ENCODE measurements at places on chromosomes 1 and 21.

GRCh38 chr1:156262461-156263287, 14.8 kb upstream of the PAQR6 start:
- no peak for DNase-seq

DNA sequence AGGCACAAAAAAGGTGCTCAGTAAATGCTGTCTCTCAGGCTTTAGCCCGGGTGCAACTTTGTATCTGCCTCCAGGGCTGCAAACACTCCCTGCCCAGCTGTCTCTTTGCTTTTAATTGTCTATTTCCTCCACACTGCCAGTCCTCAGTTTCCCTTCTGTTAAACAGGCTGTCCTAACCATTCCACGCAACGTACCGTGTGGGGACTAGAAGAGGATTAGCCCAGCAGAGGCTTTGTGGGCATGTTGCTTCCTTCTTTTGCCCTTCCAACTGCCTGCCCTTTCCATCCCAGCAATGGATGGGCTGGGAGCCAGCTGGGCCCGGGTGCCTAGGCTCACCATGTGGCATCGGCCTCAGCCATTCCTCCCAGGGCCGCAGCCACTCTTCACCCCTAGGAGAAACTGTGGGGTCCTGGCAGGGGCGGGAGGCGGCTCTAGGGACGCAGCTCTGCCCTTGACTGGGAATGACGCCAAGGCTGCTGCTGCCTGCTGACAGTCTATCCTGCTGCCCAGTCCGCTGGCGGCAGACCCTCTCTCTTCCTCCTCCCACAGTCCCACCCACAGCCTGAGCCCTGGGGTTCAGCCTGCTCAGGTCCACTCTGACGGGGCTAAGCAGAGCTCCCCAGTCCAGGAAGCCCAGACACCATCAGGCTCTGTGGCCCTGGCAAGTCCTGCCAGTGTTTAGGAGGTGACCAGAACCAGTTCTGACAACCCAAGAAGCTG, 40.6 kb upstream of the LRP8 start:
- DNase-seq: no peak

DNA sequence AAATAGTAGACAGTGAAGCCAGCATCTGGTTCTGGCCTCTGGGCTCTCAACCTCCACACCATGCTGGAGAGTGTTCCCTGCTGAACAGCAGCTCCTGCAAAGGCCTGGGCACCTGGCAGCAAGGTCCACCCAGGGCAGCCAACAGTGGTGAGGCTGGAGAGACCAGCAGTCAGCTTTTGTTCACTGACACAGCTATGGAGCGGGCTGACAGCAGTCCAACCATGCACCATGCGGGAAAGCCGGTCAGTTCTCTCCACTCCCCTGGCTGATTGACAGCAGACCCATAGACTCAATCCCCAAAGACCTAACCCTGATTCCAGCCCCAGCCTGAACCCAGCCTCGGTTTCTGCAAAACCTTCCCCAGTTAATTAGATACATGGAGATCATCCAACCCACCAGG, 49.0 kb downstream of the KLHDC7A start:
- no peak for DNase-seq

GRCh38 chr1:151756291-151756690, 7.0 kb downstream of the MRPL9 start:
- DNase-seq: no peak

GRCh38 chr1:181349512-181349911, 133.8 kb upstream of the CACNA1E start:
- DNase-seq: no peak

DNA sequence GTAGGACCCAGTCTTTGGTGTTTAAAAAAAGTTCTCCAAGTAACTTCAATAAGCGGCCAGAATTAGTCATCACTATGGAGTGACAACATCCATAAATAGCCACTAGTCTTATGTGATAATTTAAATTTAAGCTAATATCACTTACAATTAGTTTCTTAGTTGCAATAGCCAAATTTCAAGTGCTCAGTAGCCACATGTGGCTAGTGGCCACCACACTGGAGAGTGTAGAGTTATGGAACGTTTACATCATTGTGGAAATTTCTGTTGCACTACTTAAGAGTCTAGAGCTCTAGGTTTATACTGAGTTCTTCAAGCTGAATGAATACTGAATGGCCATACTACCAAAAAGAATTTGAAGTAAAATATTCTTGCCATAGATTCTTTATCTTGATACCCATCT, 121.1 kb downstream of the RUNX1 start:
- no peak for DNase-seq

GRCh38 chr1:231139125-231139649, 22.7 kb upstream of the TRIM67 start:
- no peak for DNase-seq

- DNase-seq: no peak
Measured at GRCh38 chr1:208757846-208758245, 513.7 kb upstream of the PLXNA2 start.

- DNase-seq: no peak
Measured at GRCh38 chr21:44402323-44403105, 49.1 kb downstream of the TRPM2 start.

- DNase-seq: no peak
Measured at GRCh38 chr21:32351428-32351827, 41.4 kb downstream of the URB1 start.

DNA sequence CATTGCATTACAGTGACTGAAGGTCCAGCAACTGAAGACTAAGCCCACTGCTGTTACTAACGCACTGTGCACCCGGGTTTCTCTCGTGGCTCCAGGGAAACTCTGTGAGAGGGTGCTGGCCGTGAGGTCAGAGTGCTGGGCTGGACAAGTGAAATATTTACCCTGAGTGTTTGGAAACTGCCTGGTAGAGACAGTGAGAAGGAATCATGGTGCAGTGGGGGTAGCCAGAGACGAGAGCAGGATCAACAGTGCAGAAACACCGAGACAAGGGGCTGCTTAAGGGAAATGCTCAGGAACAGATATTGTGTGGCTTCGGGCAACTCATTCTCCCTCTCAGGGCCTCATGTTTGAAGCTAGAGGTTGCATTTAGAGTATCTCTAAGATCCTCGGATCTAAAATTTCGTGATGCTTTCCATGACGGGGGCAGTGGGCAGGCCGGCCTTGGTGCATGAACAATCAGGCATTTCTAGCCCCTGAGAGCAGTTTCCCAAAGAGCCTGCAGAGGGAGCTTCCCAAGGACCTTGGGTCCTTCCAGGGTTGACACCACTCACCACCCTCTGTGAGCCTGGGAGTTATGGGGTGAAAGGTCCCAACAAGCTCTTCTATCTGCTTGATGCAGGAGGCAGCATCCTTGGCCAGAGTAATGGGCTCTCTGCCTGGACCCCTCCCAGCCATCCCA, 9.7 kb downstream of the CD2 start:
- DNase-seq: no peak

DNA sequence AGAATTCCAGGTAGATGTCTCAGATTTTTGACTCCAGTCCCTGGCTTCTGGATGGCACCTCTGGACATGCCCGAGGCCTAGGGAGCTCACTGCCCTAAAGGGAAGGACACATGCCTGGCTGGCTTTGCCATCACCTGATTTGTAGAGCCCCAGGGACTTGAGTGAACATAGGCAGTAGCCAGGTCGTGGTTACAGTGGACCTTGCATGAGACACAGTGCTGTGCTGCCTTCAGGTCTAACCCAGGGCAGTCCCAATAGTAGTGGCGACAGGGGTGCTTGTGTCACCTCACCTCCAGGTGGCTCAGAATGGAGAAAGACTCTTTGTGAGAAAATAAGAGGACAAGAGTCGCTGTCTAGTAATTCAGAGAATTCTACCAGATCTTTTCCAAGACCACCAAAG, 166.7 kb downstream of the USP25 start:
- no peak for DNase-seq

- DNase-seq: no peak
Measured at GRCh38 chr1:228286505-228287417, 78.9 kb downstream of the OBSCN start.

GRCh38 chr1:1098681-1099421, 17.0 kb downstream of the C1orf159 start:
- DNase-seq: no peak

DNA sequence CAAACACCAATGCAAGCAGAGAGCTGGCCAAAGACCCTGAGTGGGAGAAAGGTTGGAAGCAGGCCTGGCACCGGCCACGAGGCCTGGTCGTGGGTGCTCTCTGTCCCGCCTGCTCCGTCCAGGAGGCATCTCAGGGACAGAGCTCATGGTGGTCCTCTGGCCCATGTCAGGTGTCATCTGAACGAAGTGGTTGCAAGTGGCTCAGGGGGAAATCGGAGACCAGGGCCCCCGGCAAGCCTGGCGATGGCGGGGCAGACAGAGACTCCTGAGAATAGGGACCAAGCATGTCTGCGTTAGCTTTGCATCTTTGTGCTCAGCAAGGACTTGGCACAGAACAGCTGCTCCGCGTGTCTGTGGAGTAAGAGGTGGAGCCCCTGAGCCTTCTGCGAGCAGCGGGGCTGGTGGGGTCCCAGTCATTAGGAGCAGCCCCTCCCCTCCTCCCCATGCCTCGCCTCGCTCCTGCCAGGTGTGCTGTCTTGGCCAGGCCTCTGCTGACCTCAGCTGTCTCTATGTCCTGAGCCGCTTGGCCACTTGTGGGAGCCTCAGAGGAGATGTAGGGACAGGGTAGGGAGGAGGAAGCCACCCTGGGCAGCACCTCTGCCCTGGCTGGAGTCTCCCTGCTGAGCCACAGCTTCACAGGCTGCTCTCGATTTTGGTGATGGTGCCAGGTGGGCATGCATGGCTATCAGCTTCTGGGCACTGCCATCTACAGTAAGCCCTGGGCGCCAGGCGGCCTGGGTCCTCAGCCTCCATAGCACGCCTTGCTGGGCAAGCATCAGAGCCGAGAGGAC, 362.9 kb upstream of the VAMP3 start:
- no peak for DNase-seq

DNA sequence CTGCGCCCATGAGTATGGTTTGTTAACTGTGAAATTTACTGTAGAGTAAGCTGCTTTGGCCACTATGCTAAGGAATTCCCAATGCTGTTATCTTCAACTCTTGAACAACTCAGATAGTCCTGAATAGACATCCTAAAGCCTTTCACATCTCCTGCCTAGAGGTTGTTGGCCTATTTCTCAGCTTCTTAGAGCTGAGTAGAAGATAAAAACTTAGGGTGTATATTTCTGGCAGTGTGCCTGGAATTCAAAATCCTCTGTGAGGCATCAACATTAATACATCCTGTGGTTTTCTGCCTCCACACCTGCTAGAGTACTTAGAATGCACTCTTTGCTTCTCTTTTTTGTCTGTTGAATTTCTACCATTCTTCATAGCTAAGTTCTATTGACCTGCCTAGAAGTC, 45.8 kb upstream of the RC3H1 start:
- DNase-seq: no peak

GRCh38 chr1:52423771-52424170, 19.4 kb downstream of the PRPF38A start:
- peak; percentile 41 for DNase-seq

DNA sequence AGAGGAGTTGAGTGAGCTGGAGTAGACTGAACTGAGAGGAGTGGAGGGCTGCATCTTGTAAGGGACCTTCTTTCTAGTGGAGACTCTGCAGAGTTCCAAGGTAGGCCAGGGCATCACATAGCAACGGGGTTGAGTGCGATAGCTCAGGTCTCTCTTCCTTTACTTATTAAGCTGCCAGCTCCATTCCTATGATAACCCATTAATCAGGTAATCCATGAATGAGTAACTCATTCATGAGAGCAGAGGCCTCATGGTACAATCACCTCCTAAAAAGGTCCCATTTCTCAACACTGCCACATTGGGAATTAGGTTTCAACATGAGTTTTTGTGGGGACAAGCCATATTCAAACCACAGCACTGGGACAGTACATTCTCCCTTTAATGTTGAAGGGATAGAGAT, 21.3 kb downstream of the VN1R5 start:
- no peak for DNase-seq

- no peak for DNase-seq
Measured at GRCh38 chr1:52767596-52768280, 41.5 kb downstream of the ZYG11B start.

GRCh38 chr21:36927719-36928117, 38.8 kb downstream of the HLCS start:
- DNase-seq: peak; percentile 35

DNA sequence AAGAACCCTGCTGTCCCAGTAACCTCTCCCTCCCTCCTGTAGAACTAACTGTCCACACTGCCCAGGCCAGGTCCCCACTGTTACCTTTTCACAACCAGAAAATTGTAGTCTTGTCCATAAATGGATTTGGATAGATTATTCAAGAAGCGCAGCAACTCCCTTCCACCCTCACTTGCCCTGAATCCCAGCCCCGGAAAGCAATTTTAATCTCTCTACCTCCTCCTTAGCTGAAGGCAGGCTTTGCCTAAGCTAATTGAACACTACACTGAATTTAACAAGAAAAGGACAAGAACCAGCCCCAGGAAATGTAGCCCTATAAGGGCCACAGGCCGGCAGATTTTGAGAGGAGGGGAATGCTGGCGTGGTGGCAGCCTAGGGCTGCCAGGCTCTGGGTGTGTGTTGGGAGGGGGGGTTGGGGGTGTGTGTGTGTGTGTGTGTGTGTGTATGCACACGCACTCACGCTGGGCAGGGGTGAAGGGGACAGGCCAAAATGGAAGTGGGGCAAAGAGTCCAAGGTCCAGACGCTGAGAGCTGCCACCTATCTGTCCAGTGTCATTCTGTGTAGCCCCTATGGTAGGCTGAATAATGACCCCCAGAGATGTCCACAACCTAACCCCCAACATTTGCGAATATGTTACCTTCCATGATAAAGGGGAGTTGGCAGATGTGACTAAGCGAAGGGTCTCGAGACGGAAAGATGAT, 10.8 kb upstream of the IFNGR2 start:
- no peak for DNase-seq

DNA sequence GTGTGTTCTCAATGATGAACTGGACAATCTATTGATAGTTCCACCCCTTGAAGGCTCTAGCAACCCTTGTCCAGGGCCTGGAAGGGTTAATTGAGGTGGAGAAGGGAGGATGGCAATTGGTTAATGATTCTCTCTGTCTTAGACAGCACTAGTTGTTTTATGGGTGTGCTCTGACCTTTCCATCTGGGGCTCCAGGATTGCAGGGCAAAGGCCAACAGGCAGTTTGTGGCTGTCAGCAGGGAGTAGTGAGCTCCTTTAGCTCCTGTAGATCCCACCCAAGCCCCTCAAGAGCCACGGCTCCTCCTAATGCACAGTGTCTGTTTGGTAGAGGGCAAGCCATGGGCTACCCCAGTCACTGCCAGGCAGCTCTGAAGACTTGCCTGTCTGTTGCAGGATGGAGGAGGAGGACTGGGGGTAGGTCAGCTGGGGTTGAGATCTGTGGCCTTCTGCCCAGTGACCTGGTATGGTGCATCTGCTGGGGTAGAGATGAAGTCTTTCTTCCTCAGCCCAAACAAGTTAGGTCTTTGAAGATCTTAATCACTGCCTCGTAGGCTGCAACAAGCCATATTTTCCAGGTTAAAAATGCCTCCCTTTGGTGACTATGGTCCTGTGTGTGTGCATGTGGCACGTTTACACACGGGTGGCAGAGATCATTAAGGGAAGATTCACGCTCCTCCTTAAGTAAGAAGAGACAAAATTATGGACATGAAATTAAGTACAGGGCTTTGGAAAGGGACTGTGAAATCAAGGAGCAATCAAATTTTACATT, 7.7 kb downstream of the MROH7 start:
- DNase-seq: no peak

DNA sequence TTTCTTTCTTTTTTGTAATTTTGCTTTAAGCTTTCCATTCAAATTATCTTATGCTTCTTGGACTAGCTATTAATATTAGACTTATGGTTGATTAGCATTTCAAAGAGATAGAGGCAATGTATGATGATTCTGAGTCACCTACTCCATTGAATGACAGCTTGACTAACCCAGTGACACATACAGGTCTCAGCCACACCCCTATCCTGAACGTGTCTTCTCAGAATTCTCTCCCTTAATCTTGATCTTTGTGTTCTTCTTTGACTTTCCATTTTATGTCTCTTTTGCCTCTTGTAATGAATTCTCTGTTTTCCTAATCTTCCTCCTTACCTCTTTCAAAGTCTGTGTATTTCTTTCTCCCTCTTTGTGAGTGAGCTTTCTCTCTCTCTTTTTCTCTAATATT, 241.1 kb downstream of the PDE4B start:
- DNase-seq: no peak
